ENCODE measurements at places on chromosomes 6 and 20. TPM values are rescaled to one million over a fixed set of nuclear protein-coding genes. Genes with fewer than 3 reads are reported as not detected.

- H3K27ac ChIP-seq: no peak overlapping the region
- H3K4me1 ChIP-seq: no peaks in the 10 kb centered on the region
- H3K27me3 ChIP-seq: peaks cover 4% of the 10 kb centered on the region
- DNase-seq: no peak
- H3K4me3 ChIP-seq: no peak overlapping the region
These were observed 46.2 kb downstream of the LY86 start for GRCh38 chr6:6634735-6635075.

DNA sequence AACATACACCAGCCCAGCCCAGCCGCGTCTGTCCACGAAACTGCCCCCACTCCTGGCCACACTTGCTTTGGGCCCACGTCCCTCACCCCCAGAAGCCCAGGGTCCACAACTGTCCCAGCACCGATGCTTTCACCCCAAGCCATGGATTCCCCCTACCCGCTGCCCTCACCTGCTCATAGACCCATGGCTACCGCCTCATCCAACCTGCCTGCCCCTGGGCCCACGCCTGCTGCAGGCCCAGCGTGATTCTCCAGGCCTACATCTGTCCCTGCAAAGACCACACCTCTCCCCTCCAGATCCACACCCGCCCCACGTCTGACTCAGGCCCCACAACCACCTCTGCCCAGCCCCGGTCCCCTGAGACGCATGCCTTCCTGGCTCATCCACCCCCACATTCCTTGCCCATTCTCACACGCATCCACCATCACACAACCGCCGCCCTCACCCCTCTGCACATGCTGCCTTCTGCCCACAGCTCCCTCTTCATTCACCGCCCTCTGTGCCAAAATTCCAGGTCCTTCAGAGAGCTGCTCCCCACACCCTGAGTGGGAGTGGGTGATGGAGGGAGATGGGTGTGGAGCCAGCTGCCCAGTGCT is 86.7 kb downstream of the GRM4 start:
- no peak overlapping the region for H3K27ac ChIP-seq
- peaks cover 12% of the 10 kb centered on the region for H3K27me3 ChIP-seq
- no peaks in the 10 kb centered on the region for H3K4me1 ChIP-seq
- no peak overlapping the region for H3K4me3 ChIP-seq
- no peak for DNase-seq

- peaks cover 9% of the 10 kb centered on the region for H3K27me3 ChIP-seq
- no peak for DNase-seq
- H3K36me3 ChIP-seq: no peaks in the 10 kb centered on the region
- no peaks in the 10 kb centered on the region for H3K4me1 ChIP-seq
These were observed 91.0 kb downstream of the YTHDF1 start for GRCh38 chr20:63124782-63125580.

DNA sequence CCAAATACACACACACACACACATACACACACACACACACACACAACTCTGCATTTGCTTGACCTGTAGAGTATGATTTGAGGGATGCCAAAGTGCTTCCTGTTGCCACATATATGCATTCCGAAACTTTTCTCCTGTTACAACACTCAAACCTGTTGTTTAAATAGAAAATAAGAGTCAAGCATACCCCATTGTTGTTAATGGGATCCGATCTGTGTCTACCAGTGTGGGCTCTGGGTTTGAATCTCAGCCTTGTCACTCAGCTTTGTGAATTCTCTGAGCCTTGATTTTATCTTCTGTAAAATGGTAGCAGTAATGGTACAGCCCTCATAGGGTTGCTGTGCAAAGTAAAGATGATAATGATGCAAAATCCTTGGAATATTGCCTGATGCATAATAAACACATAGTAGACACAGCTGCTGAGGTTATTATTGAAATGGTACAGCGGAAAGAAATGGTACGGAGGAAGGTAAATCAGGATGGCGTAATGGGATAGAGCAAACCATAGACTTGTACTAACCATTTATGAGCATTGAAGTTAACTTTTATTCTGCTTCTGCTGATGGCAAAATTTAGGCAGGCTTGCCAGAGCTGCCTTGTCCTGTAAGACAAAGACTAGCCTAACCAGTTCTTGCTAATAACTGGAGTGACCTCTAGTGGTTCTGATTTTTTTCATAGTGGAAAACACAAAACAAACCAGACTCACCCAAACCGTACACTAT is 113.5 kb upstream of the PHACTR1 start:
- H3K4me3 ChIP-seq: no peak overlapping the region
- no peaks in the 10 kb centered on the region for H3K27me3 ChIP-seq
- no peak overlapping the region for H3K27ac ChIP-seq

GRCh38 chr6:47357827-47358226 is 48.1 kb upstream of the TNFRSF21 start:
- DNase-seq: no peak
- H3K4me3 ChIP-seq: no peak overlapping the region
- H3K27me3 ChIP-seq: no peaks in the 10 kb centered on the region
- H3K36me3 ChIP-seq: no peaks in the 10 kb centered on the region

DNA sequence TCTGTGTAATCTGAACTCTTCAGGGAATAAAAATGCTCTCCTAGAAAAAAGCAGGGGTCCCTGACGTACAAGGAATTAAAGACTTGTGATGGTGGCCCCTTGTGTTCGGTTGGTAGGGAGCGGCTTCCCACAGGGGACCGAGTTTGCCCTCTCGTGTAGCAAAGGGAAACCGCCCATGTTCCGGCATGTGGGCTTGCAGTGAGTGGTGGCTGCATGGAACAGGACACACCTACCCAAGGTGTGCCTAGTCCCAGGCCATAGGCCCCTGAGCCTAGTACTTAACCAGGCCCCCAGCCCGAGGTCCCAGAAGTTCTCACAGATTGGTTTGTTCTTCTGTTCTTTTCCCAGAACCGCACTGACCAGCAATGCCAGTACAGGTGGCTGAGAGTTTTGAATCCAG is 15.5 kb downstream of the MYBL2 start:
- H3K36me3 ChIP-seq: no peaks in the 10 kb centered on the region
- H3K27ac ChIP-seq: no peak overlapping the region
- H3K4me1 ChIP-seq: no peaks in the 10 kb centered on the region
- H3K4me3 ChIP-seq: no peak overlapping the region
- DNase-seq: no peak

- no peak overlapping the region for H3K27ac ChIP-seq
- no peaks in the 10 kb centered on the region for H3K27me3 ChIP-seq
- H3K4me3 ChIP-seq: no peak overlapping the region
- no peaks in the 10 kb centered on the region for H3K4me1 ChIP-seq
These were observed 33.1 kb downstream of the DTD1 start for GRCh38 chr20:18621004-18621403.

DNA sequence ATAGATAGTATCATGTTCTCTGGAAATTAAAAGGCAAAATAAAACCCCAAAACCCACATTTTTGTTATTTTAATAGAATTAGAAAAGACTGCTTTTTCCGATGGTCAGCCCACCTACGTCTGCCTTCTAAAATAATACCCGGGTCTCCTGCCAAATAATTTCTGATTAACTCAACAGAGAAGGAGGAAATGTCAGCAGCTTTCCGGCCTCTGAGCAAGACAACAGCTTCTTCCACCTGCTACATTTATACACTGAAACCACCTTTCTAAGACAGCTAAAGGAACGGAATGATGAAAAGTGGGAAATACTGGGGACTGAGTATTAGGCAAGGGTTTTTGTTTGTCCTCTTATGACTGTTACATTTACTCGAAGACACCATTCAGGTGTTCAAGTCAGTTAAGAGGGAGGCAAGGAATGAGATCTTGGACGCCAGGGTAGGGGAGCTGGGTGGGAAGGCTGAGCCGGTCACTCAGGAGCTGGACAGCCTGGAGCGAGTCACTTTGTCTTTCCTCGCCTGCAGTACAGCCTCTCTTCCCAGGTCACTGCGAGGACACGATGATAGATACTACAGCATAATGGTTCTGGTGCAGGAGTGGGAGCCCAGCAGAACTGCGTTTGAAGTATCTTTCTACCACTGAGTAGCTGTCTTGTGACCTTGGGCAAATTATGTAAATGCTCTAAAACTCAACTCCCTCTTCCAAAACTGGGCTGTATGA is 96.3 kb upstream of the QKI start:
- no peak overlapping the region for H3K4me3 ChIP-seq
- H3K4me1 ChIP-seq: peaks cover 19% of the 10 kb centered on the region
- H3K27ac ChIP-seq: no peak overlapping the region
- H3K36me3 ChIP-seq: no peaks in the 10 kb centered on the region

DNA sequence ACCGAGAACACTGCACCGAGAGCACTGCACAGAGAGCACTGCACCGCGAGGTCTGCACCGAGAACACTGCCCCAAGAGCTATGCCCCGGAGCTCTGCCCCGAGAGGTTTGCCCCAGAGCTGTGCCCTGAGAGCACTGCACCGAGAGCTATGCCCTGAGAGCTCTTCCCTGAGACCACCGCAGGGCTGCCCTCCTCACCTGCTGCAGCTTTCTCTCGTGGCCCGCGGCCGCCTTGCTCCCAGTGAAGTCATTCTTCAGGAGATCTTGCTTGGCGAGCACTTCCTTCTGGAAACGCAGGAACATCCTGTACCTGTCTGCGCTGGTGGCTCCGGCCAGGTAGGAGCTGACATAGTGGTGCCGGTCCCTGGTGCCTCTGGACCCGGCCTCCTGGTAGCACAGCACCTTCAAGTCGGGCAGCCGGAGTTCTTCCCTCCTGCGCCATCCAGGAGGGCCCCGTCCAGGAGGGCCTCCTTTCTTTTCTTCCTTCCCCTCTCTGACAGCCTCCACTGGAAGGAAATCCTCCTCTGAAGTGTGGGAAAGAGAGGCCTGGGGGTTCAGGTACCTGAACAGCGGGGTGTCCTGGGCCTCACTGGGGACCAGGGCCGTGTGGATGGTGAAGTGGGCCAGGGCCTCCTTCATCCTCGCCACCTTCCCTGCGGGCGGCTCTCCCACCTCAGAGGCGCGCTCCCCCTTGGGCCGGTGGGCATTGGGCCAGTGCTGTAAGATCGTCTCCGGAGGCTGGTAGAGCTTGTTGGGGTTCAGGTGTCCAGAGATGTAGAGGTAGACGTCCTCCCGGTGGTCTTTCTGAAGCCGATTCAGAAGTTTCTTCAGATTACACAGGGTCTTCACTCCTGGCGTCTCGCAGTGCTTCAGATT is 7.8 kb downstream of the C6orf118 start:
- H3K4me1 ChIP-seq: no peaks in the 10 kb centered on the region
- H3K36me3 ChIP-seq: no peaks in the 10 kb centered on the region

DNA sequence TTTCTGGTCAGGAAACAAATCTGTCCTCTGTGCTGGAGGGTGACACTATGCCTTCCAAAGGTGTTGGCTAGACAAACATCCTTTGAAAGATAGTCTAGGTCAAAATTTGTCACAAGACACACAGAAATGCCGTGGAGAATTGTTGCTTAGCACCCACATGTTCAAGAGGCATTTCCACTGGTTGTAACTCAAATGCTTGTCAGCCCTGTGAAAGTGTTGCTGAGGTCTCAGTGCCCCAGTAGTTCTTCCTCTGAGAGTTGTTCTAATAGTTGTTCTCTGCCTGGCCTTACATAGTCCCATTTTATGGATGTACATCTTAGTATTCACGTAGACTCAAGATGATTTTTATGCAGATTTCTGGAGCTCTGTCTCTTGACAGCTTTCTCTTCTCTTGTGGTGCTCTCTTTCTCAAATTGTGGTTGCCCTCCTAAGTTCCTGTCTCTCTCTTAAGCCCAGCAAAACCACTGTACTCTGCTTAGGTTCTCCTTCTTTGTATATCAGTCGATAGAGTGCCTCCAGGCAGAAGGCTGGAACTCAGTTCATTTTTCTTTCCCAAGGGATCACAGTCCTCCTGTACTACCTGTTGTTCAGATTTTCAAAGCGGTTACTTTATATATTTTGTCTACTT is 39.5 kb upstream of the REV3L start:
- H3K27ac ChIP-seq: no peak overlapping the region
- no peaks in the 10 kb centered on the region for H3K27me3 ChIP-seq

DNA sequence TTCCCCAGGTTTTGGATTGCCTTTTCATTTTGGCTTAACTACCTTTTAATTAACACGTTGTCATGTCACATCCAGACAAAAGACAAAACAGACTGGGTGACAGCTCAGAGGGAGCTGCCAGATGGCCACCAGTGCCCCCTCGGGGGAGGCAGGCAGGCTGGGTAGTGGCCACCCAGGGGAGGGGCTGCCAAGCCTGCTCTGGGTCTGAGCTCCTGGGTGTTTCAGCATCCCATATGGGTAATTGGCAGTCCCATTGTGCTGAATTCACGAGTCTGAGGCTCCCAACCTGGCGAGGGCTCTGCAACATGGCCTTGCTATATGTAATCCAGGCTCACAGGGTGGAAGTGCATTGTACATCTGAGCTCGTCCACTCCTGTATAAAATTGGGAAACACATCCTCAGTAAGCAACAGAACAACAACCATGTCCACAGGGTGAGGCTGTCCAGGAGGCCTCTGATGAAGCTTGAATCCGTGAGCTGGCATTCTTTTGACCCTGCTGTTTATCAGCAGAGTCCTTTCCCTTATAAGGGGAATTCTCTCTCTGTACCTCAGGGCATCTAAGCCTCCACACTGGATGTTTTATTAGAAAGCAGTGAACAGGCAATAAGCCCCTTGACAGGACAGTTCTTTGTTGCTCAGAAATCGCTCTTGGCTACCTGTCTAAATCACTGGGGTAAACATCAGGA is 111.7 kb upstream of the SLC22A23 start:
- H3K36me3 ChIP-seq: no peaks in the 10 kb centered on the region
- no peak overlapping the region for H3K27ac ChIP-seq
- H3K27me3 ChIP-seq: no peaks in the 10 kb centered on the region
- no peak for DNase-seq

DNA sequence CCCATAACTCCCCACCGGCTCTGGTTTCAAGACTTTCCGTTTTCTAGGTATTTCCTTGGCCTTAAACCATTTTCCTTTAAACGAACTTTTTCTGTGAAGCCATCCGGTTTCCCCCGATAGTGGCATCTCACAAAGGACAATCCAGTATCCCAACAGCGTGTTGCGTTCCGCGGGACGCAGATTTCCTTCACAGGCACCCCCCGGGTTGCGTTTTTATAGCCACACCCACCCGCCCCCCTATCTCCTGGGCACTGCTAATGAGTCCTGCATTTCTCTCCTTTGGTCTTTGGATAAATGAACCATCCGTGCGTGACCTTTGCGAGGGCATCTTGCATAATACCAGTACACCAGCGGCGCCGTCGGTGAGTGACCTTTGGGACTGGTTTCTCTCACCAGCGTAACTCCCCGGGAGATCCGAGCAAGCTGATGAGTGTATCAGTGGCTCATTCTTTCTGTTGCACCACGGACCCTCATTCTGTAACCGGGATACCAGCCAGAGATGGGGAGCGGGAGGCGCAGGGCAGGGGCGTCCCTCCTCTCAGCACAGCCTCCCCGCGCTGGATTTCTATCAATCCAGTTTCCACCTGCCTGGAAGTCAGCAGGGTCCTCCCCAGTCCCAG is 586 bp upstream of the NQO2 start:
- peak overlapping the region; percentile 83 for H3K4me3 ChIP-seq
- peak; percentile 94 for DNase-seq
- H3K27me3 ChIP-seq: no peaks in the 10 kb centered on the region
- H3K27ac ChIP-seq: peak overlapping the region; percentile 88
- peaks cover 3% of the 10 kb centered on the region for H3K36me3 ChIP-seq

GRCh38 chr6:134980846-134981245 is 30.9 kb upstream of the ALDH8A1 start:
- no peaks in the 10 kb centered on the region for H3K27me3 ChIP-seq
- peaks cover 6% of the 10 kb centered on the region for H3K4me1 ChIP-seq
- no peak overlapping the region for H3K4me3 ChIP-seq

CRISP3 gene
- 0.06 TPM for total RNA-seq

FERMT1 gene
- 83.7 TPM for total RNA-seq

MTFR2 gene
- total RNA-seq: 0.32 TPM

SIRPG gene
- total RNA-seq: not detected

ZSCAN23 gene
- total RNA-seq: 4.2 TPM

HMGN4 gene
- total RNA-seq: 39.7 TPM
